GM23248 (cell line): ENCODE measurements at places on chromosomes 7 and 10. TPM values are rescaled to one million over a fixed set of nuclear protein-coding genes. Genes with fewer than 3 reads are reported as not detected.
A peak's percentile ranks its signal among the peaks of the same experiment; 100 is the strongest.

DNA sequence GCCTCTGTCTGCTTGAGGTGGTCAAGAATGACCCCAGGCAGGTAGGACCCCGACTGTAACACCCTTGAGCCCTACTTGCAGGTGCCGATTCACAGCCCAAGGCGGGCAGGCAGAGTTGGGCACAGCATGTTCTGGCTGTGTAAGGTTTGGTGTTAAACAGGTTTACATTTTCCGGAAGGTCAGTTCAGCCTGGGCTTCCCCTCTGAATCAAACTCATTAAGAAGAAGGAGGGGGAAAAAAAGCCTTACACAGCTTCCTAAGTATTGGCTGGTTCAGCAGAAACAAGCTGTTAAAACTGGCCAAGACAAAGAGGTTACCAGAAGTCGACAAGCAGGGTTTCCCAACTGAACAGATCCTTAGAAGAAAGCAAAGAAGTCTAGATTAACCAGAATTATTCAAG lies 132.7 kb downstream of the PRPF18 start:
- DNase-seq, result no peak

Gene PILRB
- 7.6 and 10.7 TPM in 2 replicates for polyA plus RNA-seq

GRCh38 chr7:141355032-141355431 lies 196.2 kb upstream of the AGK start:
- peak; percentile 32 for DNase-seq

Gene CPVL
- not detected in 2 replicates for polyA plus RNA-seq

Gene FAM237B
- 0.06 TPM in 1 of 2 replicates, not detected in the other for polyA plus RNA-seq

DNA sequence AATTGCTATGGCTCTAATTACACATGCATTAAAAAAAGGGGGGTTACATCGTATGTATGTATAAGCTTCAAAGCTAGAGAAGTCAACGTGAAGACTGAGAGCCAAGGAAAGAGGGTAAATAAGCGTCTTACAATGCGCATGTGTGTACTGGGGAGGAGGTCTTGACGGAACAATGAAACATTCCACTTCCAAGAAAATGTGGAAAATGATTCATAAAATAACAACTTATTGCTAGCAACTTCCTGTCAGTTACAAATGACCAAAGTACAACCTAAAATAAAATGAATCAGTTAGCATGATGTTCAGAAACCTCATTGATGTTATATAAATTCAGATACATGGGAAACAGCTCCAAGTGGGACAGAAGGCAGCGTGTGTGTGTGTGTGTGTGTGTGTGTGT lies 104.1 kb upstream of the RHEB start:
- peak; percentile 27 for DNase-seq

Gene MOGAT3
- not detected in 2 replicates for polyA plus RNA-seq

GRCh38 chr7:1646391-1646790 lies 23.7 kb upstream of the ELFN1 start:
- DNase-seq, result no peak

DNA sequence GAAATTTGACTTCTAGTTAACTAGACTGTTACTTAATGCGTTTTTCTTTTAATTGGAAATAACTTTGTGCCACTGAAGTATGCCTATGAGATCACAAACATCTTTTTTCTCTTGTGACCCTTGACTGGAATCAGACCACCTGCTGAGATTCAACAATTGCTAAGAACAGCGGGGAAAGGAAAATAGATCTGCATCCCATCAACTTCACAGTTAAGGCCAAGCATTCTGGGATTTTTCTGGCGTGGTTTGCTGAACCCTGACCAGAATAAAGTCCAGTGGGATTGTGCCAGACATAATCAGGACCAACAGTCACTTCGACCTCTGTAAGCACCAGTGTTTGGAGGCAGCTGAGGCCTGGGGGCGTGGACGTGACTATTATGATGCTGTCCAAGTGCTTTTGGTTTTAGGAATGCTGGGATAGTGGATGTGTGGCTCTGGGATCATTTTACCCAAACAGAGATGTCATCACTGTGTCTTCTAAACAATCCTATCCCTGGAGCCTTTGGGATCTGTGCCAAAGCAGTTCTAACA lies 373.3 kb upstream of the PRKCQ start:
- no peak for DNase-seq

GRCh38 chr10:68543004-68543918 lies 15.9 kb upstream of the SLC25A16 start:
- peak; percentile 82 for DNase-seq
